ENCODE measurements at places on chromosomes 4 and X.

GRCh38 chr4:163385466-163385865 is 41.8 kb downstream of the NPY5R start:
- no peak for DNase-seq

- no peak for DNase-seq
Measured at GRCh38 chr4:90960433-90960832, 833.2 kb downstream of the CCSER1 start.

- DNase-seq, result no peak
Measured at GRCh38 chrX:96403446-96403845, 281.2 kb upstream of the DIAPH2 start.

GRCh38 chr4:26299254-26299882 is 21.4 kb upstream of the RBPJ start:
- DNase-seq, result no peak

DNA sequence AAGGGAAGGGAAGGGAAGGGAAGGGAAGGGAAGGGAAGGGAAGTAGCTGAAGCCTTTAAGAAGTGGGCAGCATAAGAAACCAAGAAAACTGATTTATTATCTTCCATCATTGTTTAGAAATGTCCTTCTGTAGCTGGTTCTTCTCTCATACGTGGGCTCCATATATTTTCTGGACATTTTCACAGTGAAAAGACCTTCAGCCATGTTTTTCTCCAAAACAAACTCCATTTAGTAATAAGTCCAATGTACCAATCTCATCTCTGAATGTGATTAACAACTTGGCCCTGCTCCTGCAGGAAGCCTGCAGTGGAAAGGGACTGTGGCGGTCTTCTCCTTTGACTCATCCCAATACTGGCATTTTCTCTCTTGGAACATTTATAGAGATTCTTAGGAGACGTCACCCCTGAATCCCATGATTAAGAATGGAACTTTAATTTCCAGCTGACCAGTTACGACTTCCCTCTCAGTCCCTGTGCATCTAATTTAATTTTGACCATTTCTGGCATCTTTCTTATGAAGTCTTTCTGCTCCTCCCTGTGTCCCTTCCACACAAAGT is 96.6 kb upstream of the GUCY1A1 start:
- DNase-seq, result no peak

- DNase-seq, result no peak
Measured at GRCh38 chr4:138797646-138798045, 217.9 kb upstream of the NOCT start.

DNA sequence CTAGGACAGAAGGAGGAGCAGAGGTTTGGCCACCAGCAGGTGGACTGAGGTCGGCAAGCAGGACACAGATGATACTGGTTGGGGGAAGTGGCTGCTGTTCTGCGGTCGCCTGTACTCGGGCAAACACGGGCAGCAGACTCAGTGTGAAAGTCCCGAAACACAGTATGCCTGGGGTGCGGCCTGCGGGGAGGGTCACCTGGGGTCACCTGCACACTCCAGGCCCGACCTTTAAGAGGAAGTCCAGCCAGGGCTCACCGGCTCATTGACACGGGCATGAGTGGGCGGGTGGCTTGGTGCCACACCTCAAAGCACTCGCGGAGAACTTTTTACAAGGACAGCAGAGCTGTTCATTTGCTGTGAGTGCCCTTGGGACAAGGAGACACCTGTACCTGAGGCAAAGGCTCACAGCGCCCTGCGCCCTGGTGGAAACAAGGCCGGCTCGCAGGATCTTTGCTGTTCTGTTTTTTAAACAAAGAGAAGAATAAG is 71.5 kb upstream of the MXD4 start:
- no peak for DNase-seq

DNA sequence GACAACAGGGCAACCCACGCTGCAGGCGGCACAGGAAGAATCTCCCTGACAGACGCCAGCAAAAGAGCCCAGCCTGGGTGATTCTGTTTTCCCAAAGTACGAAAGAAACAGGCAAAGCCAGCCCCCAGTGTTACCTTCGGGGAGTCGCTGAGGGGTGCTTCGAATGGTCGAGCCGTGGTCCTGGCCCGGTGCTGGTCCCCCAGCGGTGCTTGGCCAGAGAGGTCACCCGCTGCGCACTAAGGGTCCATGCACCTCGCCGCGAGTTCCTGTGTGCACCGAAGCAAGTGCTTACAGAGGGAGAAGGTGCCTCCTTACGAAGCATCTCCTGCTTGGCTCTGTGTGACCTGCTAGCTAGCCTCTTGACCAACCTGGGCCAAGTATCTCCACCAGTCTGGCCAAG is 77.1 kb downstream of the HMX1 start:
- no peak for DNase-seq

GRCh38 chrX:13077168-13077567 is 32.7 kb upstream of the FAM9C start:
- no peak for DNase-seq

DNA sequence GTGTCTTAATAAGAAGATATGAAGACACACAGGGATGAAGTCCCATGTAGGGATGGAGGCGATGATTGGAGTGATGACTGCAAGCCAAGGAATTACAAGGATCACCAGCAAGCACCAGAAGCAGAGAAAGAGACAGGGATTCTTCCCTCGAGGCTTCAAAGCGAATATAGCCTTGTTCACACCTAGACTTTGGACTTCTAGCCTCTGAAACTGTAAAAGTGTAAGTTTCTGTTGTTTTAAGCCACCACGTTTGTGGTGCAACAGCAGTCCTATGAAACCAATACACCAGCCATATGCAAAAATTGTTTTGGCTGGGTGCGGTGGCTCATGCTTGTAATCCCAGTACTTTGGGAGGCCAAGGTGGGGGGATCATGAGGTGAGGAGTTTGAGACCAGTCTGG is 9.8 kb upstream of the PDS5A start:
- DNase-seq, result no peak

DNA sequence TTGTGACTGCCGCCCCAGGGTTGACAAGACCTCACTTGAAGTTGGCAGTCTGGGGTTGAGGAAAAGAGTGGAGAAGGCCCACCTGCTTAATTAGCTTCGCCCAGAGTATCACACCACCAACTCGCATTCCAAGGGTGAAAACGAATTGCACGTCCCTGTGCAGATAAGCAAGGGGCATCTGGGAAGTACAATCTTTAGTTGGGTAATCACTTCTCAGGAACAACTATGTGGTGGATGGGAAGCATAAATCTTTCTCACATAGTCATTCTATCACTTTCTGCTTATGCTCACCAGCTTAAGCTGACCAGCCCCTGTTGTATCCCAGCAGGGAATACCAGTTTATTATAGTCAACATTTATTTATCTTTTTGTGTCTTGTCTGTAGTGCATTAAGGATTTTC is 14.3 kb downstream of the SPCS3 start:
- DNase-seq, result no peak

DNA sequence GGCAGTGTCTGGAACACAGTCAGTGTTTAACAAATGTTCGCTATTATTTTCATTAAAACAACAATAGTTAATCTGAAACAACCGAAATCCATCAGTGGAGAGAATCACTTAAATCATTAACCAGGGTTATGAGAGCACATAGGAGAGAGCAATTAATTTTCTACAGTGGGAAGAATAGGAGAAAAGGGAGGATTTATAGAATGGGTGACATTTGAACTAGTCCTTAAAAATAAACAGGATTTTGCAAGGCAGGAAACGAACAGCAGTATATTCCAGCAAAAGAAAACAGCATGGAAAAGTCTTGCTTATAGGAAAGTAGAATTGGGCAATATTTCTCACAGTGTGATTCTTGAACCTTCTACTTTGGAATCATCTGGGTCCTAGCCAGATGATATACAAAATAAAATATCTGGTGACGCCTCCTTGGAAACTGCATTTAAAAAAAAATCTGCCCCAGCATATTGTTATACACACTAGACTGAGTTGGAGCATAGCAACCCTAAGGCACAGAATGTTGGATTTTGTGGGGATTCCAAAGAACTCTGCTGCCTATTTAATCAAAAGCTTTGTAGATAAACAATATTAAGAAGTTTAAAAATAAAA is 56.1 kb downstream of the INTS12 start:
- DNase-seq, result no peak

DNA sequence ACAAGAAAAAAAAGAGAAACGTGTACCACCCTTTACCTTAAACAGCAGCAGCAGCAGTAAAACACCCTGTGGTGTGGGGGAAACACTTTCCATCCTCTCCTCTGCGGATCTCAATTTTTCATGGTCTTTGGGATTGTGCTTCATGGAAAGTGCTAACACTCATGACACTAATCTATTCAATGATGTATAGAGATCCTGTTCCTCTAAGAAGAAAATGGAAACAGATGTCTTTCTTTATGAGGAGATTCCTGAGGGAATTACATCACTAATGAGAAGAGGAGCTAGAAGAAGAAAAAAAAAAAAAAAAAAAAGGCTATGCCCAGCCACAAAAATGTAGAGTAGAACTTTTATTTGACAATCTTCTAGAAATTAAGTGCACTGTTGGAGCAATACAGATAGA is 62.9 kb upstream of the NDST3 start:
- DNase-seq, result no peak

Data from left renal pelvis (tissue), 4 donors.